Activated CD4-positive, alpha-beta T cell treated with anti-CD3 and anti-CD28 coated beads for 4 hours (primary cell): ENCODE measurements at places on chromosomes 16 and 17.

DNA sequence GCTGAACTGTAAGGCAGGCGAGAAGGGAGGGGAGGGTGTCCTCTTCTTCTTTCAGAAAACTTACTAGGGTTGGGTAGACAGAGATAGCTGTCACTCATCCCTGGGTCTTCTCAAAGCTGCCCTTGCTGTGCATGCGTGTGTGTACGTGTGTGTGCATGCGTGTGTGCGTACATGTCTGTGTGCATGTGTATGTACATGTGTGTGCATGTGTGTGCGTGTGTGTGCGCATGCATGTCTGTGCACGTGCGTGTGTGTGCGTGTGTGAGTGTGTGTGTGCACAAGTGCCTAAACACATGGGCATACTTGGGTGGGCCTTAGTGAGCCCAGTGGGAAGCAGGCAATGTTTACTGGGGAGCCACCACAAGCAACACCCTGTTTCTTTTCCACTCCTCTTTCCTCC, 154.8 kb upstream of the TNRC6C start:
- no peak for DNase-seq

DNA sequence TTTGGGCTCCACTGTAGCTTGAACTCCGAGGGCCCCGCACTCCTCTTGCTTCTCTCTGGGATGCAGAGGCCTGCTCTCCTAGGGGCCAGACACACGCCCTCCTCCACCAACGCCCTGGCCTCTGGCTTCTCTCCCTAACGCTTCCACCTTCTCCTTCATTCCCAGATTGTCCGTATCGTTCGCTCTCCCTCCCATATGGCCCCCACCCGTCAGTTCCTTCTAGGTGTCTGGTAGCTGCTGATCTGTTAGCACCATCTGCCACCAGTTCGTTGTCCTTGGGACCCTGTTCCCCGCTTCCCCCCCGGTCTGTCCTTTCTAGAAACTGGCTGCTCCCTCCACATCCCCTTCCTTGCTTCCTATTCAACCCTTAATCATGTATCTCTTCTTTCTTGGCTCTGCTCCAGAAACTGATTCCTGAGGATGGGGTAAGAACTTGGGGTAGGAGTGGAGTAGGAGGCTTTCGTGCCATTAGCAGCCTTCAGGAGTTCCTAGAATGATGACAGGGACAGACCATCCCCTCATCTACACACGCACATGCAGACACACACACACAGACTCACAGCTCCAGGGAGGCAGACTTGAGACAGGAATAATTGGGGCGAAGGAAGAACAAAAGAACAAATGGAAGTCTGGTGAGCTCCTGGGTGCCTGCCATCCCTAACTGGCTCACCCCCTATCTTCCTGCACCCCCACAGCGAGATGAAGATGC, 4.3 kb downstream of the ATP1B2 start:
- no peak for DNase-seq

- peak; percentile 26 for DNase-seq
These were observed at the start of gene CDYL2 for GRCh38 chr16:80804526-80805383. Gene CDYL2 (minus strand): TSS chr16:80804598. CDS start chr16:80804173, 425 bp downstream.

- DNase-seq = peak; percentile 93
These were observed 3.5 kb upstream of the TSPOAP1 start for GRCh38 chr17:58331815-58332777.

DNA sequence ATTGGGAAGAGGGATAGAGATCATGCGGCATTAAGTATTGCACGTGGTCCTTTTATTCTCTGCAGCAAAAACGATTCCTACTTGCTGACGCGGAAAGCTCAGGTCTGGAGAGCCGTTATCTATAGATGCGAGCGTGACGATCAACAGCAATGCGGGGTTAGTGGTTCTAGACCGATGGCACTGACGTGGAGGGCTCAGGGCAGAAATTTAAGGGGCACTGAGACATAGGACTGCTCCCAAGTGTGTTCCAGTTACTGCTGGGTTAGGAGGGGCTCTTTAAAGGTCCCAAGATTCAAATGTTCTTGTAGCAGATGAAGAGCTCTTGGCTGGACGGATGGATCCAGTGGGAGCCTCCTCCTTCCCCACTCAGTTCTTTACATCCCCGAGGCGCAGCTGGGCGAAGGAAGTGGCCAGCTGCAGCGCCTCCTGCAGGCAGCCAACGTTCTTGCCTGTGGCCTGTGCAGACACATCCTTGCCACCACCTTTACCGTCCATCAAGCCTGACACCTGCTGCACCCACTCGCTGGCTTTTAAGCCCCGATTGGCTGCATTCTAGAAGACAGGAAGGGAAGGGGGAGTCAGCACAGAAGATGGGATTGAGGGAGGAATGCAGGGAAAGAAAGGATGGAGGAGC, 732 bp upstream of the EXOSC6 start:
- no peak for DNase-seq

DNA sequence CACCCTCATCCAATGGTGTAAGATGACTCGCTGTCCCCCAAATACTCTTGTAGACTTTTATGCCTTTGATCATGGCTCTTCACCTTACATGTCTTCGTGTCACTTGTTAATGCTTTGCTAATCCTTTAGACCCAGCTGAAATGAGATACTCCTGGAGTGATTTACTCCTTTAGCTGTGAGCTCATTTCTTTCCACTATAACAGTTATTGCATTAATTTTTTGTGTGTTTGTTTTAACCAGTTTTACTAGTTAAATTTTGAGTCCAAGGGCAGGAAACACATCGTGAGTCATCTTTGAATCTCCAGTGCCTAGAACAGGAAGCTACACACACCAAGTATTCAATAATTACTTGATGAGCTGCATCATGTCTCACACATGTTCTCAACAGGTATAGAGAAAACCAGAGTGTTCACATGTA, 6.5 kb upstream of the CTCF start:
- DNase-seq = peak; percentile 47

- DNase-seq = peak; percentile 51
These were observed 74.8 kb upstream of the SMURF2 start for GRCh38 chr17:64736804-64737492.

DNA sequence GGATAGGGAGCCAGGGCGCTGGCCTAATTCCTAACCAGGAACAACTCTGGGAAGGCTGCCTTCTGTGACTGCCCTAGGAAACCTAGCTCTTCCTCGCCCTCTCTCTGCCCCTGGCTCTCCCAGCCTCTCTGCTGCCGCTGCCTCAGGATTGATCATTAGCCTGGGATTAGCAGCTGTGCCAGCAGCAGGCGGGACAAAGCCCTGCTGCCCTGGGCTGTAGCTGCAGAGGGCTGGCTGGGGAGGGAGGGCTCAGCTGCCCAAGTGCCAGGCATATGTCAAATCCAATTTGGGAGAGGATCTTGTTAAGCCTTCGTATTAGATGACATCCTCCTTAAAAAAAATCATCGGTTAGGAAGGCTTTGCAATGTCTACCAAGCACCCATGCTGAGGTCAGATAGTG, 144.8 kb upstream of the CCL2 start:
- no peak for DNase-seq

DNA sequence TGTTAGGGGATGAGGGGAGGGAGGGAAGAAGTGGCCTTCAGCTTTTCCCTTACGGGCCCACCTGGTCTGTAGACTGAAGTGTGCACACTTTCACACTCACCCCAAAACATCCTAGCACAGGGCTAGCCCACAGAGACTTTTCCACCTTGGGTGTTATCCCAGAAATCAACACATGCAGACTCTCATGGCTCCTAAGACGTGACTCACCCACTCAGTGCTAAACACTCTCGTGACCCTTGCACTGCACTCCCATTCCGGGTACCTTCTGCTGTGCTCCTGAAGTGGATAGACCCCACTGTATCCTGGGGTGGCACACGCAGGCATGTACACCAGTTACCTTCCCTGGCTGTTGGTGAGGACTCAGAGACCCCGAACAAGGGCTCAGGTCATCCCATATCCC, 23.0 kb upstream of the ABCC3 start:
- no peak for DNase-seq

- no peak for DNase-seq
These were observed at the start of gene GNG13 for GRCh38 chr16:799948-800833. Gene GNG13 (minus strand): TSS chr16:800734. CDS start chr16:799077, 1,657 bp downstream.

GRCh38 chr16:85582229-85582991, 30.7 kb upstream of the GSE1 start:
- no peak for DNase-seq

- DNase-seq = no peak
These were observed 39.6 kb upstream of the RPL38 start for GRCh38 chr17:74163836-74164235.

DNA sequence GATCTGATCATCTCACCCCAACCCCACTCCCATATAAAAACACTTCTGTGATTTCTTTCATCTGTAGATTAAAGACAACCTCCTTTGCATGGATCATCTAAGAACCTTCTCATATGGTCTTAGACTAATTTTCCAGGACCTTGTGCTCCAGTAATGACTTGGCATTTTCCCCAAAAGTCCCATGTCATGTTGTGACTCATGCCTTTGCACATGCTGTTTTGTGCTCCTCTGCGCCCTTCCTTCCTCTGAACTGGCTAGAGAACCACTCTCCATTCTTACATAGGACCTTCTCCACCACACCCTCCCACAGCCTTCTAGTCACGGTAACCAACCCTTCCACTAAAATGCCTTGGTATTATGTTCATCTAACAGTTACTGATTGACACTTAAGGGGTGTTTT, 99.5 kb upstream of the AXIN2 start:
- DNase-seq = no peak

DNA sequence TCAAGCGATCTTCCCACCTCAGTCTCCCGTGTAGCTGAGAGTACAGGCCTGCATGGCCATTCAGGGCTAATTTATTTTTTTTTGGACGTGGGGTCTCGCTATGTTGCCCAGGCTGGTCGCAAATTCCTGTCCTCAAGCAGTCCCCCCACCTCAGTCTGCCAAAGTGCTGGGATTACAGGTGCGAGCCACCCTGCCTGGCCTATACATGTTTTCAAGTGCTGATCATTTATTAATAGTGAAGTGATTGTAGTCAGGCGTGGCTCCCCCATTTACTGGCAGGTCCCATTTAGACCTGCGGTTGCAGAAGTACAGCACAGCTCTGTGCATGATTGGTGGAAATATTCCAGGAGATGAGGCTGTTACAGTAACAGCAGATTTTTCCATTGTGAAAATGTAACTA, 8.4 kb downstream of the FOXK2 start:
- no peak for DNase-seq

DNA sequence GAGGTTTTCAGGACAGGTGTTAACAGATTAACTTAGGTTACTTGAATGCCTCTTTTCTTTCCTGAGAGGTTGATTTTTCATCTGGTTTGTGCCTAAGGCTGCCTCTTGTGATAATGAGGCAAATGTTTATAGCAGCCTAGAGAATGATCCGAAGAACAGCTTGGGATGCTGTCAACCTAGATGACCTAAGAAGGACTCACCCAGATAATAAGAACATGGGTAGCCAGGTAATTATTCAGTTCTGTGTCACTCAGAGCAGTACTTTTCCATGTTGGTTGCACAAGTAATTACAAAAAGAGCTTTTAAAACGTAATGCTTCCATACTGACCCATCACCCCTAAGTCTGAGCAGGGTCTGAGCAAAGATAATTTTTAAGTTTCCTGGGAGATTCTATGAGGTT, 60.3 kb downstream of the CHD9 start:
- DNase-seq = no peak

GRCh38 chr17:63109661-63110060, 143.6 kb downstream of the TANC2 start:
- no peak for DNase-seq

GRCh38 chr16:56311208-56312027, 113.9 kb downstream of the AMFR start:
- no peak for DNase-seq

- DNase-seq = no peak
These were observed 8.6 kb upstream of the LASP1NB start for GRCh38 chr17:38916771-38917170.

DNA sequence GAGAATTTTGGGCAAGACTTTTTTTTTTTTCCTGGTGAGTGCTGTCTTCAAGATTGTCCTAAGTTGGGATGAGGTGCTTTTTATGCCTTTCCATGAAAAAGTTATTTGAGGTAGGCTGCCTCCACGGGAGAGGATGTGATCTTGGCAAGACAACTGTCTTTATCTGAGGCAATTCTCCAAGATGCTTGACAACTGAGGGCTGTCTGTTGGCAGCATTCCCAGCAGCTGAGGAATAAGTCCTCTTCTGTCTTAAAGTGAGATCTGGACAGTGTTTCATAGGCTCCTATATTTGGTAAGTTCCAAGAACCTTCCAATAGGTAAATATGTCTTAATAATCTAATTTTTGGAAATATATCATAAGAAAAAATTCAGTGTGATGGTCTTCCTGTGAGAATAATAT, 662.0 kb downstream of the CDH11 start:
- DNase-seq = no peak

DNA sequence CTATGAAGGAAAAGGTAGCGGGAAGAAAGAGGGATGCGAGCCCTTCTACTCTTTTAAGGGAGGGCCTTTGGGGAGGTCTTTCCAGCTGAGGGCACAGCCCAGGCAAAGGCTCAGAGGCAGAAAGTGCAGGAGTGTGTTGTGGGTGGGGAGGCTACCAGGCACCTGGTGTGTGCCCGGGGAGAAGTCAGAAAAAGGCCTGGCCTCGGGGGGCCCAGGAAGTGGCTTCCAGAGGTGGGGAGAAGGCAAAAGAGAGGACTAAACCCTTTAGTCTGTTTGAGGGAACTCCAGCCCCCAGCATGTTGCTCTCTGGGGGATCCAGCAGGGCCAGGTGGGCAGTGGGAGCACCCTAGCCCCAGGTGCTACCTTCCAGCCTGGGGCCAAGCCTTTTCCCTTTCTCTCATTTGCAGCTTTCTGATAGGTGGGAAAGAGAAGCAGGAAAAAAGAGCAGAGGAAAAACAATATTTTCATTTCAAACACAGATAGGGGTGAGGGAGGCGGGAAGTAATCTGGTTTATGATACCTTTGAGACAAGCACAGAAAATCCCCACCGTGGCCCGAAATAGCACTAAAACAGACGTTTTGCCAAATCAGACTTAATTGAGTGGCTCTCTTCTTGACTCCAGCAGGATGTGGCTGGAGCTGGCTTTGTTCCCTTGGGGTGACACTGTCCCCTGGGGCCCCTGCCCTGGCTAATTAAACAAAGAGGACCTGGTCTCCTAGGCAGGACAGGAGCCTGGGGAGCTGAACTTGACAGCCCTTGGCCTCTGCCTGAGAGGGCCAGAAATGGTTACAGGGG, 10.4 kb downstream of the RAI1 start:
- DNase-seq = no peak

DNA sequence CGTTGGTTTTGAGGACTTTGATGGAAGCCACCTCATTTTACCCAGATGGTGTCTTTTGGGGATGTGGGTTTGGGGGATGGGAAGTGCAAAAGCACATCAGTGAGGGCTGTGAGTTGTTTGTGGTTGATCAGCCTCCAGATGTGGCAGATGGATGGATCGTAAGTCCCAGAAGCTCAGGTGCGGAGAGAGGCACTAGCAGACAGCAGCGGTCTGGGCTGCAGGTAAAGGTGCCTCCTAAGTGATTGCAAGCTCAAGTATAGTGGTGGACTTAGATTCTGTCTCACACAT, 18.0 kb downstream of the HS3ST3B1 start:
- DNase-seq = no peak

DNA sequence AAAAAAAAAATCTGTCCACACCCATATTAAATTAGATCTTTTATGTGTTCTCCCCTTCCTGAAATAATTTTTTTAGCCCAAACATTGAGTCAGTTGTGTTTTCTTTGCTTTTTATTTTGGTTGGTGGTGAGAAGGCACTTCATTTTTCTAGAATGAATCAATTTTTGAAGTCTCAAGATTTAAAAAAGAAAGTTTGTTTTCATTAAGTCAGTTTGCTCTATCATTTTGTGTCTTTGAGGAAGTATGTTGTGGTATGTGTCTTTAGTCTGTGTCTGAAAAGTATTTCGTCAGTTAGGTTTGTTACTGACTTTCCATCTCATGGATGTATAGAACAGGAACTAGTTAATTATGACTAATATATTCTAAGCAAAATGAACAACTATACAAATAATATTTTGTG, 3.8 kb downstream of the IGF2BP1 start:
- DNase-seq = no peak
